ENCODE measurements at places on chromosomes 2 and 18.

DNA sequence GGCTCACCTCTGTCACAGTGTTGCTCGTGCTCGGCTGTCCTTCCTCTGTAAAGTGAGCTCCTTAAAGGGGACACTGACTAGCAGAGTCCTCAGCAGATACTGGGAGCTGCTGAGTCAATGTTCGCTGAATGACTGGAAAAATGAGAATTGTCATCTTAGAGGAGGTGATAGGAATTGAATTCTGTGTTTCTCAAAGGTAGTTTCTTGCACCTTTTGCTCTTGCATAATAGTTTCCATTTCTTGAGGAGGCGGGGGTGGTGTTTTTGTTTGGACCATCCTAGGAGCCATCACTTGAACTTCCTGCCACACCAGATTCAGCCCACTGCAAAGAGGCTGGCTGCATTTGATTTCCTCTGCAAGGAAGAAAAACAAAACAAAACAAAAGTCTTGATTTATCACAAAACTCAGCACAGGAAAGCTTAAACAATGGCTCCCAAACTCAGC is 11.4 kb upstream of the RFX8 start:
- no peak for DNase-seq
- no peak overlapping the region for H3K27ac ChIP-seq
- H3K4me1 ChIP-seq: no peaks in the 10 kb centered on the region

DNA sequence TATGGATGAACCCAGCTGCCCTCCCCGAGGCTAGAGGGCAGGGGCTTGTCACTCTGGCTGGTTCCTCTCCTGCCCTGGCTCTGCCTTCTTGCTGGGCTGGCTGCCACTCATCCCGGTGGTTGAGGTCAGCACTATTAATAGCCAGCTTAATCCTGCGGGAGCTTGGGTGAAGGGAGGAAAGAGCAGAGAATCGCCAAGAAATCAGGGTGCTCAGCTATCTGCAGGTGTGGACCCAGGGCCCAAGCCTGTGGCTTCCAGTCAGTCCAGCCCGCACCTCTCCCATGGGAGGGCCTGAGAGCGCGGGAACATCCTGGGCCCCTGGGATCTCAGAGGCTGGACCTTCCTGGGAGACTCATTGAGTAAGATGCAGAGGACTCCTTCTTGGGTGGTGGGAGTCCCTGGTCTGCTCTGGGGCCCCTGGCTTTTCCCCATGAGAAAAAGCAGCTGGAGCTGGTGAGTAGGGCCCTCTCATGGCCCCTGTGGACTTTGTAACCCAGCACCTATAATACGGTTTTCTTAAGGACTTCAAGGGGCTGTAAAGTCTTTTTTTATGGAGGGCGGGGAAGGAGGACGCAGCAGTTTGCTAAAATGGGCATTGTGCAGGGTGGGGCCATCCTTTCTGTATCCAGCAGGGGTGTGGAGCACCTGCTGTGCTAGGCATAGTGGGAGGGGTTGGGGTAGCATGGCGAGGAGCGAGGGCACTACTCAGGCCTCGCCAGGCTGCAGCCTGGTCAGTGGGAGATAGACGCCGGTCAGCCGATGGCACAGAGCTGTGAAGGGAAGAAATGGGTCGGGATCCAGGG is 27.4 kb upstream of the CNNM3 start:
- H3K27ac ChIP-seq: peak overlapping the region; percentile 12
- no peaks in the 10 kb centered on the region for H3K27me3 ChIP-seq
- no peaks in the 10 kb centered on the region for H3K36me3 ChIP-seq

GRCh38 chr18:79890674-79891073 is 60.8 kb downstream of the SLC66A2 start:
- no peak for DNase-seq
- no peaks in the 10 kb centered on the region for H3K36me3 ChIP-seq
- H3K4me3 ChIP-seq: no peak overlapping the region
- no peaks in the 10 kb centered on the region for H3K4me1 ChIP-seq
- no peak overlapping the region for H3K27ac ChIP-seq

DNA sequence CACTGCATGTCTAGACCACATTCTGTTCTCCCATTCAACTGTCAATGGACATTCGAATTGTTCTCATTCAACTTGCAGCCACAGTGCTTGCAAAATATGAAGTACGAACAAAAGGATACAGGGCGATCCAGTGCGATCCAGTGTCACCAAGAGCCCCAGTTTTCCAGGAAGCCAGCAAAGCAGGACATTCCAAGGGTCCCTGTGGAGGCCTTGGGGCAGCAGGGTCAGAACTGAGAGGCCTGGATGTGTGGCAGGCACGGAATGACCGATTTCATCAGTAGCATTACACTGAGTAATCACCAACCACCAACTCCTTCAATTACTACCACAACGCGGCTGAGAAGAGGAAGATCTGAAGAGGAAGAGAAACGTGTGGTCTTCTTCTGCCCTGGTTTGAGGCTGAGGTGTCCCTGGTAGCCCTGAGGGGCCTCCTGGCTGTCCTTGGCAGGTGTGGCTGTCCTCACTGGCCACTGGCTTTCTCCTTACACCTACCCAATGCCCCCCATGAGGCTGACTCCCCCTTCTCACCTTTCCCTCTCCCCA is 172.7 kb upstream of the FHL2 start:
- no peak overlapping the region for H3K27ac ChIP-seq
- no peaks in the 10 kb centered on the region for H3K4me1 ChIP-seq
- no peak overlapping the region for H3K4me3 ChIP-seq
- no peaks in the 10 kb centered on the region for H3K27me3 ChIP-seq

DNA sequence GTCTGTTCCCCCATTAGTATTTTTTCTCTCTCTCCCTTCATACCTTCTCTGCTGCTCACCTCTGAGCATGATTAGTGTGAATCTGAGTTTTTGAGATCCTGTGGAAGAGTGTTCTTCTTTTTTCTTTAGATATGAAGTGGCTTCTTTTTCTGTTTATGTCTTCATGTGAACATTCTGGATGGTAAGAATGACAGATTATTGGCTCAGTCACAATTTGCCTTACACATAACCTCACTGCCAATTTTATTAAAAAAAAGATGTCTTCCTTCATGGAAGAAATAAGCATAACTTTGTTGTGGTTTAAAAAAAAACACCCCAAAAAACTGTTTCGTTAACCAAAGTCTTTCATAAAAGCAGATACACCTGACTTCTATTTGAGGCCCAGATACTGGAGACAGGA is 539.1 kb downstream of the PLCL1 start:
- no peak overlapping the region for H3K4me3 ChIP-seq
- DNase-seq: no peak

DNA sequence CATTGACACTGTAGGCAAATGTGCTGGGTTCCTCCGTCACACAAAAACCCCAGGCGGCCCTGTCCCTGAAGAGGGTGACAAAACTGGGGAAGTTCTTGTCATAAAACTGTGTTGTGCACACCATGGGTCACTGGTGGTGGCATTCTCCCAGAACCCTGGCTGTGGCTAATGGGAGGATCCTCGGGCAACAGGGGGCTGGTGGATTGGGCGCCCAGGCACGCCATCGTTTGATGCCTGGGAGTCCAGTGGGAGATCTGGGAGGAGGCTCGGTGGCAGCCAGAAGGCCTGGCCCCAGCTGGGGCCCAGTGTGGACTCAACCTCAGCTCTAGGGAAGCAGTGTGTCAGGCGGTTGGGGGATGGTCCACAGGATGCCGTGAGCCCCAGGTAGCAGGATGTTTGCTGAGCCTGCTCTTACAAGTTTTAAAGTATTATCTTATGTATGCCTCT is 140.7 kb downstream of the ACOXL start:
- DNase-seq: no peak
- H3K27me3 ChIP-seq: no peaks in the 10 kb centered on the region
- no peak overlapping the region for H3K27ac ChIP-seq
- H3K36me3 ChIP-seq: no peaks in the 10 kb centered on the region

Measured in pancreas (tissue), 10 donors.